ENCODE measurements at places on chromosomes 3 and 15. TPM values are rescaled to one million over a fixed set of nuclear protein-coding genes. Genes with fewer than 3 reads are reported as not detected.

Gene FOXL2
- total RNA-seq = not detected

Gene SEC22A
- total RNA-seq = 18.5 TPM

Gene CORO2B
- 3.0 TPM for total RNA-seq

Gene ROPN1
- total RNA-seq = not detected

Gene SH2D7
- total RNA-seq = not detected

Gene FES
- 65.2 TPM for total RNA-seq

Gene TEX9
- 6.3 TPM for total RNA-seq

Gene KBTBD13
- 0.18 TPM for total RNA-seq

Gene KBTBD8
- 3.0 TPM for total RNA-seq

Gene SELENOS
- 62.8 TPM for total RNA-seq

Gene SLC22A13
- total RNA-seq = 0.32 TPM

DNA sequence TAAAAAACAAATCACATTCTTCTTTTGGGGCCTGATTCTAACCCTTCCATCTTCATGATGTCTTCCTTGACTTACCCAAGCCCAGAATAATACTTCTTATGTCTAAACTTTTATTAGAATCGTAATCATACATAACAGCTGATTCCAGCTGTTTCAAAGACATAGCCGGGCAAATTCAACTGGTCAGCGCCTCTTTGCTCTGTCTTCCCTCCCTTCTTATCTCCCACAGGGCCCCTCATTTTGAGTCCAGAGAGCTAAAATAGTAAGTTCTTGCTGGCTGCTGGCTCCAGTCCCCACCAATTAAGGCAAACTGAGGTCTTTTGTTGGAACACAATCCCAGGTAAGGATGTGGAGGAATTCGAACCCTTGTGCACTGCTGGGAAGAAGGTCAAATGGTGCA lies 108.6 kb downstream of the ADCY5 start:
- H3K36me3 ChIP-seq = no peaks in the 10 kb centered on the region
- H3K4me1 ChIP-seq = no peaks in the 10 kb centered on the region
- no peak overlapping the region for H3K4me3 ChIP-seq
- no peaks in the 10 kb centered on the region for H3K27me3 ChIP-seq

DNA sequence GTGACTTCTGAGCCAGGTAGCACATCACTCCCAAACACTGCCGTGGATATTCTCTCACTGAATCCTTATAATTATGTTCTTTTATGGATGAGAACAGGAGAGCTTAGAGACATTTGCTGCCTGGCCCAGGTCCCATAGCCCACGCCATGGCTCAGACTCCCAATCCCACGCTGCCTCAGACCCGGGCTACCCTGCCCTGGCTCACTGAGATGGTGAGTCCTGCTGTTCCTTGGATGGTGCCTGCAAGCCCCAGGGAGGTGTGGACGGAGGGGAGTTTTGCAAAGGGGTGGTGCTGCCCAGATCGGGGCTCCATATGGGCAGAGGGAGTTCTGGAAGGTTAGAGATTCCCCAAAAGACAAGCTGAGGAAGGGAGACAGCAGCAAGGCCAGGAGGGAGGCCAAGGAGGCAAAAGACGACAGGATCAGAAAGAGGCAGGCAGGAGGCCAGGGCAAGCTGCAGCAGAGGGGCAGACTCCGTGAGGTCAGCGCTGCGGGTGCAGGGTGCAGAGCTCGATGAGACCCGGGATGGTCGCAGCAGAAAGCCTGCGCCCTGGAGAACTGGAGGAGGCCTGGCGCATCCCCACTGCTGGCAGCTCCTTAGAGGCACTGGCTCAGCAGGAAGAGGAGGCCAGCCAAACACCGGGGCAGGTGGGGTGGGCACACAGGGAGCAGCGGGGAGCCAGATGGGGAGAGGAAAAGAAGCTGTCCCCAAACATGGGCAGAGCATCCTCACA lies 95.7 kb upstream of the ALDH1A3 start:
- no peaks in the 10 kb centered on the region for H3K4me1 ChIP-seq
- H3K4me3 ChIP-seq = no peak overlapping the region
- H3K36me3 ChIP-seq = no peaks in the 10 kb centered on the region
- peaks cover 9% of the 10 kb centered on the region for H3K27me3 ChIP-seq

GRCh38 chr15:82730022-82730530 lies 20.4 kb upstream of the AP3B2 start:
- H3K27me3 ChIP-seq = no peaks in the 10 kb centered on the region
- no peaks in the 10 kb centered on the region for H3K4me1 ChIP-seq
- H3K27ac ChIP-seq = no peak overlapping the region
- no peaks in the 10 kb centered on the region for H3K36me3 ChIP-seq

GRCh38 chr15:100198442-100198841 lies 143.3 kb downstream of the ADAMTS17 start:
- DNase-seq = no peak
- H3K27ac ChIP-seq = no peak overlapping the region
- no peaks in the 10 kb centered on the region for H3K4me1 ChIP-seq
- peaks cover 7% of the 10 kb centered on the region for H3K27me3 ChIP-seq

- H3K27me3 ChIP-seq = no peaks in the 10 kb centered on the region
- H3K4me3 ChIP-seq = no peak overlapping the region
- no peaks in the 10 kb centered on the region for H3K4me1 ChIP-seq
- H3K27ac ChIP-seq = no peak overlapping the region
- H3K36me3 ChIP-seq = no peaks in the 10 kb centered on the region
- DNase-seq = no peak
Measured at GRCh38 chr3:51139616-51140015, 245.5 kb upstream of the MANF start.

GRCh38 chr3:46892285-46893145 lies 15.0 kb downstream of the PTH1R start:
- DNase-seq = peak; percentile 70
- H3K4me1 ChIP-seq = peaks cover 15% of the 10 kb centered on the region
- H3K27ac ChIP-seq = no peak overlapping the region
- peak overlapping the region; percentile 27 for H3K4me3 ChIP-seq

GRCh38 chr3:45765958-45766357 lies 30.4 kb downstream of the SLC6A20 start:
- H3K27me3 ChIP-seq = no peaks in the 10 kb centered on the region
- H3K36me3 ChIP-seq = no peaks in the 10 kb centered on the region
- H3K4me3 ChIP-seq = no peak overlapping the region
- DNase-seq = no peak
- no peak overlapping the region for H3K27ac ChIP-seq
- H3K4me1 ChIP-seq = no peaks in the 10 kb centered on the region

- DNase-seq = no peak
- no peaks in the 10 kb centered on the region for H3K4me1 ChIP-seq
- no peak overlapping the region for H3K4me3 ChIP-seq
- no peak overlapping the region for H3K27ac ChIP-seq
- H3K27me3 ChIP-seq = no peaks in the 10 kb centered on the region
- no peaks in the 10 kb centered on the region for H3K36me3 ChIP-seq
Measured at GRCh38 chr3:42855547-42856380, 19.9 kb downstream of the CYP8B1 start.

- no peaks in the 10 kb centered on the region for H3K36me3 ChIP-seq
- H3K27ac ChIP-seq = no peak overlapping the region
- no peak overlapping the region for H3K4me3 ChIP-seq
- peak; percentile 46 for DNase-seq
- H3K4me1 ChIP-seq = no peaks in the 10 kb centered on the region
Measured at GRCh38 chr3:181486141-181486885, 225.4 kb upstream of the SOX2 start.

- H3K4me1 ChIP-seq = no peaks in the 10 kb centered on the region
- H3K4me3 ChIP-seq = no peak overlapping the region
- H3K27ac ChIP-seq = no peak overlapping the region
- no peak for DNase-seq
- no peaks in the 10 kb centered on the region for H3K27me3 ChIP-seq
Measured at GRCh38 chr3:76065964-76066363, 280.6 kb upstream of the ZNF717 start.

- H3K36me3 ChIP-seq = no peaks in the 10 kb centered on the region
- no peak overlapping the region for H3K4me3 ChIP-seq
- peak overlapping the region; percentile 91 for H3K27ac ChIP-seq
- no peaks in the 10 kb centered on the region for H3K27me3 ChIP-seq
- DNase-seq = no peak
Measured at GRCh38 chr3:48505146-48505545, 1.2 kb upstream of the SHISA5 start.

GRCh38 chr3:97105989-97106651 lies 291.7 kb downstream of the EPHA6 start:
- no peak overlapping the region for H3K27ac ChIP-seq
- DNase-seq = no peak
- no peaks in the 10 kb centered on the region for H3K36me3 ChIP-seq
- H3K4me1 ChIP-seq = no peaks in the 10 kb centered on the region
- H3K27me3 ChIP-seq = no peaks in the 10 kb centered on the region
- H3K4me3 ChIP-seq = no peak overlapping the region

GRCh38 chr3:169871129-169871886 lies 1.6 kb upstream of the LRRC31 start:
- H3K4me1 ChIP-seq = peaks cover 3% of the 10 kb centered on the region
- DNase-seq = no peak
- H3K27ac ChIP-seq = no peak overlapping the region
- no peaks in the 10 kb centered on the region for H3K36me3 ChIP-seq

DNA sequence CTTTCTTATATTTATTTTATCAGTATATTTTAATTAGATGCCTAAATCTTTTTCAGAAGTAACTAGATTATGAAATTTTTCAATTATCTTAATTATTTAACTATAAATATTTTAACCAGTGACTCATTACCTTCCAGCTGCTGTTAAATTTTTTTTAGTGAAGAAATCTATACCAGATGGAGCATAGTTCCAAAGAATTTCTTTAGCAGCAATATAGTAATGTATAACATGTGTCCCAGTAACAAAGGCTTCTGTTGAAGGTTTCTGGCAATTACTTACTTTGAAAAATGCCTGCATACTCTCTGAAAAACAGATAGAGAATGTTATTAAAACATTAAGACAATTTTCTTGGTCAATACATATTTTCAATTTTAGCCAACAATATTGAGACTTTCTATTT lies 45.1 kb upstream of the CP start:
- H3K27ac ChIP-seq = no peak overlapping the region
- no peak for DNase-seq
- no peaks in the 10 kb centered on the region for H3K4me1 ChIP-seq
- H3K4me3 ChIP-seq = no peak overlapping the region
- H3K36me3 ChIP-seq = no peaks in the 10 kb centered on the region

DNA sequence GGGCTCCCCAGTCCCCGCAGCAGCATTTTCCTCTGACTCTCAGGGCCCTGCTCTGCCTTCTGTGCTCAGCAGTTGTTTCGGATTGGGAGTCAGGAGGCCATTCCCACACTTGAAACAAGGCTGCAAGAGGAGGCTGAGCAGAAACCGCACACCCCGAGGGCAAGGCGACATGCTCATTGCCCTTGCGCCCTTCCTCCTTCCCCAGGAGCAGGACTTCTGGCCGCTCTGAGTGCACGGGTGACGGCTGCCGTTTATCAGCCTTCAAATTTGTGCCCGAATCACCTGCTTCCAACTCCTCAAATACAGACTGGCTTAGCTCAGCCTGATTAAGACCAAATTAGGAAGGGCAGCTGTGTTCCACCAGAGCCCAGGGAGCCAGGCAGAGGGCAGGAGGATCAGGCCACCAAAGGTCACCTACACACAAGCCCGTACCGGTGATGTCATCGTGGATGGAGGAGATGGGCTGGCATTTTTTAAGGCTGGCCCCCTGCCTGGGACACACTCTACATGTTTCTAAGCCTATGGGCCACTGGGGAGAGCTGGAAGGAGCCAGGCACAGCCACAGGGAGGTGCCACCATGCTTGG lies 38.1 kb downstream of the TM2D3 start:
- no peak overlapping the region for H3K27ac ChIP-seq
- DNase-seq = no peak
- no peaks in the 10 kb centered on the region for H3K36me3 ChIP-seq
- no peaks in the 10 kb centered on the region for H3K27me3 ChIP-seq
- no peak overlapping the region for H3K4me3 ChIP-seq
- no peaks in the 10 kb centered on the region for H3K4me1 ChIP-seq

- no peaks in the 10 kb centered on the region for H3K36me3 ChIP-seq
- peaks cover 4% of the 10 kb centered on the region for H3K27me3 ChIP-seq
- no peak overlapping the region for H3K27ac ChIP-seq
- no peaks in the 10 kb centered on the region for H3K4me1 ChIP-seq
Measured at GRCh38 chr15:98324341-98324970, 323.9 kb upstream of the IGF1R start.

GRCh38 chr15:74752531-74752930 lies 3.9 kb downstream of the CYP1A2 start:
- no peak overlapping the region for H3K4me3 ChIP-seq
- no peaks in the 10 kb centered on the region for H3K36me3 ChIP-seq
- H3K27me3 ChIP-seq = no peaks in the 10 kb centered on the region
- no peaks in the 10 kb centered on the region for H3K4me1 ChIP-seq
- no peak for DNase-seq
